ENCODE measurements at places on chromosomes 6 and 20.
A peak's percentile ranks its signal among the peaks of the same experiment; 100 is the strongest.

DNA sequence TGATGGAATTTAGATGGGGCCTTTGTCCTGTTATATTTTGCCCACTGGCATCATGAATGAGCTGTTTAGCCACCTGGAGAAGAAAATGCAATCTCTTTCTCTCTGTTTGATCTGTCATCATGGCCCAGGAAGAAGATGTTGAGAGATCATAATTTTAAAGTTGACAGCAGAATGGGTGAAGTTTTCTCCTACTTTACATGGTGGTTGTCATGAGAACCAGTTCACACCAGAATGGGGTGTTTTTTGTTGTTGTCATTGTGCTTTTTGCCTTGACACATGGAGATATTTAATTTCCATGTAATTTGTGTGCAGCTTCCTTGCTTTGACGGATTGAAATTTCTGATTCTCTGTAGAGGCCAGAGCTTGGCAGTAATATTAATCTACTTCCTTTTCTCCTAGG, 122.5 kb downstream of the FARS2 start:
- no peak for DNase-seq

DNA sequence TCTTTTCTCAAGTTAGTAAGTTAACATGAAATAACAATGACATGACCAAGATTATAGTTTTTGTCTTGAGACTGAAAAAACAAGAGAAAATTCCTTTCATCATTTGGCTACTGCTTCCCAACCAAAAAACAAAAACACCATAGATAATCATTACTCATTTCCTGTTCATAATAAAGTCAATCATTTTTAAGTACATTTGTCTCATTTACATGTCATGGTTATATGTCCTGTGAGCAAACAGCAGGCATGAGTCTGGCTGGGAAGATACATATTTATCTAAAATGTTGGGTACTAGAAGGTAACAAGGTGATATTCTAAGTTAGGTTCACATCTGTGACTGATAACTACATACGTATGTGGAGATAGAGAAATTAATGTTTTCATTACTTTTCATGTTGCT, 180.5 kb downstream of the ISM1 start:
- DNase-seq: no peak

DNA sequence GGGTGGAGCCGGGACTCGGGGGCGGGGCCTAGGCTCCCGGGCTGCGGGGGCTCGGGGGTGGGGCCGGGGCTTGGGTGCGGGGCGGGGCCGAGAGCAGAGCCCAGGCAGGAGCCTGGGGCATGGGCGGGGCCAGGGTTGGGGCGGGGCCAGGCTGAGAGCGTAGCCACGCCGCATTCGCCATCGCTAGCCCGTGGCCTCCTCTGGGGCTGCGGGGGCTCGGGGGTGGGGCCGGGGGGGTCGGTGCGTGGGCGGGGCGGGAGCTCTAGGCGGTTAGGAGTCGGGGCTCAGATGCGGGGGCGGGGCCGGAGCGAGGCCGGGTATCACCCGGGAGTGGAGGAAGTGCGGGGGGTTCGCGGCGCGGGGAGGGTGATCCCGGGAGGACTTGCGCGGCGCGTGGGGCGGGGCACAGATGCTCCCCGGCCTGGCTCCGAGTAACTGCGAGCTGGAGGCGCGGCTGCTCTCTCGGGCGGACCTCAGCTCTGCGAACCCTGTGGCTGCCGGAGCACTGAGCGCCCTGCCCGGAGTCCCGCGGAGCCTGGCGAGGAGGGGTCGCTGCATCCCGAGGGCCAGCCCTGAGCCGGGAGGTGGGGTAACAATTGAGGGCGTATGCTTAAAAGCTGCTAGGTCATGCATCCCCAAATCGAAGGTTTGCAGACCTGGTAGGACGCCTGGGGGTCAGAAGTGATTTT, 434 bp upstream of the ECI2 start:
- peak; percentile 92 for DNase-seq

DNA sequence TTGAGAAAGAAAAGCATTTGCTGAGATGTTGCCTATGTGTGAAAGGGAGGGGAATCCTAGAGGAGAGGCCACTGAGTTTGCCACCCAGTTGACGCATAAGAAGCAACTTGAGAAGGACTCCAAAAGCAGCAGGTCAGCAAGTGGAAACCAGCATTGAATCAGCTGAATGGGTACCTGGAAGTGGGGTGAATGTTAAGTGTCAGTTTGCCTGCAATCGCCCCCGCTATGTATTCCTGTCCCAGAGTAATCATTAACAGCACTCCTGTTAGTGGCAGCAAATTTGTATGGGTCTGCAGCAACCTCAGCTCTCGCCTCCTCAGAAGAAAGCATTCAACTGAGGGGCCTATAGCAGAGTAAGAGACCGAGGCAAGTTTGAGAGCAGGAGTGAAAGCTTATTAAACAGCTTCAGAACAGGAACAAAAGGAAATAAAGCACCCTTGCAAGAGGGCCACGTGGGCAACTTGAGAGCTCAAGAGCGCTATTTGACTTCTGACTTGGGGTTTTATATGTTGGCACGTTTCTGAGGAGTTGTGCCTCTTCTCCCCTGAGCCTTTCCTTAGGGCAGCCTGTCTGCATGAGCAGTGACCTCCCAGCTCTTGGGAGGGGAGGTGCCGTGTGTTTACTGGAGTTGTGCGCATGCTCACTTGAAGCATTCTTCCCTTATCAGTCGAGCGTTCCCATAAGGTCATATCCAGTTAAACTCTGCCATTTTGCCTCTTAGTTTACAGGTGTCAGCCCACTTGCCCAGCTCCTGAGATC, 122.6 kb upstream of the PHACTR1 start:
- no peak for DNase-seq

DNA sequence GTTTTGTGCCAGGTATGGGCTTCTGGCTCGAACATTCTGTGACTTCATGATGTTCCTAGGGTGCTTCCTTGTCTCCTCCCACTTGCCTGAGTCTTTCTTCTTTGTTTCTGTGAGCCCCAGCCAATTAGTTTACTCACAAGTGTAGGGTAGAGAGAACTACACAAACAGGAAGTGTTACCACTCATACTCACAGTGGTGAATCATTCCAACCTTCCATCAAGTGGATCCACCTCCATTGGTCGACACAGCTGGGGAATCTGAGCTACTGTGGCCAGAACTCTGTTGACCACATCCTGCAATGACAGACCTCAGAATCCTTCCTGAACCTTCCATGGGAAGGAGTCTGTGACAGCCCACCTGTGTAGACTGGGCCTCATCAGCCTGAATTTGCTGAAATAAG, 76.8 kb downstream of the UNC5CL start:
- DNase-seq: no peak

DNA sequence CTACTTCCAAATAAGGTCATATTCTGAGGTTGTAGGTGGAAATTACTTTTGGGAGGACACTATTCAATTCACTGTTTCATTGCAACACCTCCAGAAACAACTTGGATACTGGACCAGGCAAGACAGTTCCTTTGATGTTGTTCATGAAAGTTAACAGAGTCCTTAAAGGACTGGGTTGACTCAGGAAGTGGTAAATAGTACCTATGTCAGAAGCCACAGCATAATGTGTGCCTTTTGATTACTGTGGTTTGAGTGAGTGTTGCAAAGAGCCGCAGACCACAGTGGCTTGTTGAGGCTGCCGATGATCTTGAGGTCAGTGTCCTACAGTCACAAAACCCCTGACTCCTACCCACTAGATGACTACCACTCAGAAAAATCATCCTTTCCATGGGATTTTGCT, 10.9 kb downstream of the IL20RA start:
- no peak for DNase-seq

DNA sequence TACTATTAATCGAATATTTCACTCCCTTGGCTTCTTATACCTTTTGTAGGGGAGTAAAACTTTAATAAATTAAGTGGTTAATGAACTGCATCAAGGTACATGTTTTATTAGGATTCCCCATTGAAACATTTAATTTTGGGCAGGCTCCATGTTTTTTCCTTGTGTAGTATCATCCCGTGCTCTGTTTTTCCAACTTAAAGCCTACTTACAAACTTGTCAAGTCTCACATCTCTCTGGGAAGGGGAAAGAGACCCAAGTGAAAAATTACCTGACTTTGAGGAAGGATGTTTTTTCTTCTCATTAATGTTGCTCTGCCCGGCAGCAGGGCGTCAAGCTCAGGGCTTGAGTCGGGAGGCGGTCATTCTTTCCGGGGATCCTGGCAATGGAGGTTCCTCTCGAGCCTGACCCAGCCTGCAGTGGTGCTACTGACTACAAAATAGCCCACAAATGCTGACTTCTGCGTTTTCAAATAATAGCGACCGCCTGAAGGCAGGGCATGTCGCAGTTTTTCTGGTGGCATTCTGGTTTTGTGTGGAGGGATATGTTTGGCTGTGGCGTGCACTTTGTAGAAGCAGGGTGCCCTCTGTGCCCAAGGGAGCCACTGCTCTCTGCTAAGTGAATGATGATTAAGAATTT, 2.4 kb downstream of the DSP start:
- DNase-seq: no peak

DNA sequence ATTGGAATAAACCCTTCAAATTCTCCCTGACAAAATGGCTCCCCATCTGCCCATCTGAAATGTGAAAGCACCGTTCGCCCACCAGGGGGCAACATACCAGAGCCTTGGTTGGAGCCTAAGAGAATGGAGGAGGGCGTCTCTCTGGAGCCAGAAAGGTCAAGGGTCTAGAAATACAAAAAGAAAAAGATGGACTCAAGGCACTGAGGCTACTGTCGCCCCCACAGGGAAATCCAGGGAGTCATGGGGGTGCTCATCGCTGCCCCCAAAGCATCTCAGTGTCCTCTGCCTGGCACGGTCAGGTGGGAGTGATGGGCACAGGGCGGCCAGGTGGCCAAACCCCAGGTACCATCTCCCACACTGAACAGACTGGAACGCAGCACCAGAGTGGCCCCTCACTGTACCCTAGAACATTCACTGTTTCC, 136.3 kb downstream of the ZMYND8 start:
- DNase-seq: peak; percentile 11

DNA sequence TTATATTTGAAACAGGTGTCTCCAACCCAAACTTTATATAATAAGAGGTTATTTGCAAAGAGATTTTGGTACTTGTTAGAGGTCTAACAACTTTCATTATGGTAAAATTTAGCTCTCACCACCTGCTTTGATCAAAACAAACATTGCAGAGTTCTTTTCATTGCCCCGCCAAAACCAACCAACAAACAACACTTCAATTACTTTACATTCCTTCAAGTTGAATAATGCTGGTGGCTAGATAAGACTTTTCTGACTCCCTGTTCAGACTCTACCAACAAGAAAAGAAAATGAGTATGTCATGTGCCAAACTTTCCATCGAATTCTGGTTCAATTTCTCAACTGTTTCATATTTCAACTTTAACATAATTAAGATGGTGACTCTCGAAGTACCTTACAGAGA, 311.1 kb downstream of the ADGRG6 start:
- no peak for DNase-seq

GRCh38 chr6:19803331-19804204, 33.6 kb upstream of the ID4 start:
- no peak for DNase-seq
